ENCODE measurements at places on chromosomes 13 and 19.
A peak's percentile ranks its signal among the peaks of the same experiment; 100 is the strongest.

DNA sequence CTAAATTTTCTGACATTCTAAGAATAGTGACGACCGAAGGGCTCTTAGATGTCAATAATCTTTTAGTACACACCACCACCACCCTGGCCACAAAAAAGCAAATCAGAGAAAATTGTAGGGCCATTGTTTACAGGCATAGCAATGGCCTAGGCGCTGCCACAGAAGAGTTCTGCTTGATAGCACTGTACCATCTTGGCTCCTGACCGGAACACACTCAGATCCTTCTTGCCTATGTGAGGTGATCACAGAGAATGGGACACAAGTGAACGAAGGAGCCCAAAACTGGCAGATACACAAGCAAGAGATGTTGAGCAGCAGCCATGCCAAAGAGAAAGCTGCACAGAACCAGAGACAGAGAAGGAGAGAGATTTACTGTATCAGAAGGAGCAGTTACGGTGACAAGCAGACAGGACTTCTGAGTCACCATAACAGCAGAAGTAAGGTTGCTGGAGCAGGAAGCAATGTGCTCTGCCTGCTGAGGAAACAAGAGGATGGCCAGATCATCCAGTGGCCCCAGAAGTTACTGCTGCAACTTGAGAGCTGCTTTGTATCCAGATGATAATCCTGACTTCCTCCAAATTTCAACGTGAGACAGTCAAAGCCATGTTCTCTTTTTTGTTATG, 105.2 kb downstream of the SLITRK6 start:
- no peak for DNase-seq

DNA sequence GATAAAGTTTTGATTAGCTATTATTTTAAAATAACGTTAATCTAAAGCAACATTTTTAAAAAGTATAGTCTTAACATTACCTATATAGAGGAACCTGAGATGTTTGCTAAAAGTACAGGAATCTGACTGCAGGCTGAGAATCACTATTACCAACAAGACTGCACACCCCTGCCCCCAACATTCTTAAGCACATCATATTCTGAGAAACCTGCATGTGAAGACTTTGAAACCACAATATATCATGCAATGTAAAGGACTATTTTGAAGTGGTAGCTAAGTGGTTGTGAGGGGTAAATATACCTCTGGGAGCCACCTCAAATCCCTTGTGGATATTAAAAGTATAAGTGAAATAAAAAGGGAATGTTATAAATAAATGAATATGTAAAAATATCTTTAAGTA, 119.0 kb upstream of the KLF12 start:
- DNase-seq, result peak; percentile 19

GRCh38 chr19:4794971-4795370, 3.4 kb downstream of the FEM1A start:
- no peak for DNase-seq

DNA sequence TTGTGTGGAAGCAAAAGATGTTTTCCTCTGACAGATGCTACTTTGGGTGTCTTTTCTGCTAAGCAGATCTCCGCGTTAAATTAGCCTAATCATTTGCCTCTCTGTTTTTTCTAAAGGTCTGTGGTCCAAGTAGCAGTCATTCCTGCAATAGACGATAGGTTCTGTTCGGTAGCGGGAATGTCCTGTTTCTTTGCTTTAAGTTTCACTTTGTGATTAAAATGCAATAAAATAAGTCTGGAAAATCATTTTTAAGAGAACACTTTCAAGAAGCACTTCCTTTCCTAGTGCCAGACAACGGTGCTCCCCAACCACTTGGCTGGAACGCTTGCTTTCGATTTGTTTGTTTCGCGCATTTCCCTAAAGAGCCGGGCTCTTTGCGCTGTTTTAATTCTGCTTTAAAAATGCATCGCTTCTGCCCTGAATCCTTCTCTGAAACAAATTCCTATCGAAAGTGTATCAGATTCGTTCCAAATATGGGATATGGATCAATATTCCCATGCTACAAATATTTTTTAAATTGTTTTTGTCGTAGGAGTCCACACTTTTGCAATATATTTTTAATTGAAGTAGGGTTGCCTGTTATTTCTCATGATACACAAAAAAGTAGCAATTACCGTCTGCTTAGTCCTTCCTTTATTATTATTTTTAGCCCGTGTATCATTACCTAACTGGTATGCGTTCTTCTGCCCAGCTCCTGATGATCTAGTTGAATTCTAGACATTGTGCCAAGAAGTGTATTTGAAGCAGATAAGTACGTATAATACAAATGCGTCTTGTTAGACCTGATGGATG, 14.2 kb downstream of the ZIC2 start:
- no peak for DNase-seq

DNA sequence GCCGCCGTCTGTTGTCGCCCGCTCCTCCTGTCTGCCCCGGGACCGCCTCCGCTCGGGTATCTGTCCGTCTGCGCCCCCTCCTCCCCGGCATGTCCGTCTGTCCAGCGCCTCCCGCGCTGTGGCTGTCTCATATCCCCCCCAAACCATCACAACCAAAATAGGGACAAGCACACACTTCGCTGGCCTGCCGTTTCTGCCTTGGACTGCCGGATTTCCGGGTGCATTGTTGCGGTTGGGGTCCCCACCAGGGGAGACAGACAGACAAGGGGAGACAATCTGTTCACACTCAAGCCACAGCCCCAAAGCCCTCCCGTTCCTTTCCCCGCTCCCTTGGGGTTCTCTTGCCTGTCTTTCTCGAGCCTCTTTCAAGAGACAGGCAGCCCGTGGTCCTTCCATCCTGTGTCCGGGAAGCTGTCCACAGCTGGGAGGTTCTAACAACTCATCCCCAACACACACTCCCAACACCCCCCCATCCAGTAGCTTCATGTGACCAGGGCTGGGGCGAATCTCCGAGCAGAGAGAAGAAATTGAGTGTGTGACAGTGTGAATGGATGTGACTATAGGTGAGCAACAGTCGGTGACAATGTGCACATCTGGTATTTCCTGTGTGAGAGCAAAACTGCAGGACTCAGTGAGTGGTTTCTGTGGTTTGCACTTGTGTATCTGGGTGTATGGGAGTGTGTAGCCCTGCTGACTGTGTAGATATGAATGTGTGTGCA, 16.5 kb upstream of the FOSB start:
- DNase-seq, result peak; percentile 51

DNA sequence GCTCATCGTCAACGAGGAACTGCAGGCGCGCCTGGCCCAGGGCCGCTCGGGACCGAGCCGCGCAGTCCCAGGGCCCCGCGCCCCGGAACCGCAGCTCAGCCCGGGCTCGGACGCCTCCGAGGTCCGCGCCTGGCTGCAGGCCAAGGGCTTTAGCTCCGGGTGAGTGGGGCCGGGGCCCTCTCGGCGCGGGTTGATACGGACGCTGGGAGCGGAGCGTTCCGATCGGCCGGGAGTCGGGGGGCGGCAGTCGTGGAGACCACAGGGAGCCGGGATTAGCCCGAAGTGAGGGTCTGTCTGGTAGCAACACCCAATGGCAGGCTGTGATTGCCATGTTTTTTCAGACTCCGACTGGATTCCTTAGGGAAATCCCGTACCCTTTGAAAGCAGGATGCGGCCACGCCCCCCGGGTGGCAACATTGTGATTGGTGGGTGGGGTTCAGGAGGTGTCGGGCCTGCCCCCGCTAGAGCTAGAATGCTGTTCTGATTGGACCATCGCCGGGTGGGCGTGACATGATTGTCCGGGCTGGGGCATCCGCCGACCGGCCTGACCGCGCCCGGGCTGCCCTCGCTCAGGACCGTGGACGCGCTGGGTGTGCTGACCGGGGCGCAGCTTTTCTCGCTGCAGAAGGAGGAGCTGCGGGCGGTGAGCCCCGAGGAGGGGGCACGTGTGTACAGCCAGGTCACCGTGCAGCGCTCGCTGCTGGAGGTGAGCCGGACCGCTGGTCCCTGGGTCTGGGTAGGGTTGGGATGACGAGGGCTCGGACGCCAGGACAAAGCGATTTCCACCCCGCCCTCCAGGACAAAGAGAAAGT, 11.3 kb downstream of the EPS8L1 start:
- DNase-seq, result peak; percentile 59

- no peak for DNase-seq
Measured at GRCh38 chr13:39259371-39260140, 221.3 kb downstream of the NHLRC3 start.

GRCh38 chr19:27966390-27966816, 1246.5 kb downstream of the UQCRFS1 start:
- DNase-seq, result no peak

DNA sequence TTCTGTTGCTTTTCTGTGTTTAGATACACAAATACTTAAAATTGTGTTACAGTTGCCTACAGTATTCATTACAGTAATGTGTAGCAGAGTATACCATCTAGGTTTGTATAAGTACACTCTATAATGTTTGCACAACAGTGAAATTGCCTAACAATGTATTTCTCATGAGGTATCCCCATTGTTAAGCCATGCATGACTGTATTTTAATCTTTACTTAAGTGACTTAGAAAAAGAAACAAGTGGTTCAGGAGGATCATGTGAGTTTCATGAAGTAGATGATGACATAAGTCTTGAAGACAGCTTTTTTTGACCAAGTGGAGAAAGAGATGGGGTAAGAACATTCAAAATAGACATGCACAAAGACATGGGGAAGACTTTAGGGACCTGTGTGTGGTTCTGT, 8.4 kb upstream of the KCTD4 start:
- no peak for DNase-seq

- DNase-seq, result no peak
Measured at GRCh38 chr19:16259385-16260159, 61.9 kb downstream of the AP1M1 start.

- DNase-seq, result no peak
Measured at GRCh38 chr13:77565635-77566034, 30.1 kb downstream of the SCEL start.

DNA sequence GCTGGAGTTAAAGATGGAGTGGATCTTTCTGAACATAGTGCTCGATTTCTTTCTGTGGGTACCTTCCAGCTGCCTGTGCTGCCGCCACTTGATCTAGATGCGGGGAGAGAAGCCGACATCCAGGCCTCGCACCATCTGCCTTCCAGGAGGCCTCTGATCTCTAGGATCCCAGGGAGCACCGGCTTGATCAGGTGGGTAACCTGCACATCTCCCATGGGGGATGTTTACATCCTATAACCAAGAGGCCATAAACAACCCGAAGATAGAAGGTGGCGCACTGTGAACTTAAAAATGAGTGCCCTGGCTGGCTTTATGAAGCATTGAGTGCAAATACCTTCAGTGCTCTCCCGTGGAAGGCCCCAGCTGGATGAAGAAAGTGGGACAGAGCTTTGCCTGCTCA, at the start of gene C13orf42:
Gene C13orf42 (minus strand): TSS at position 101 of the 400 bp plus-strand sequence. CDS start 65 bp downstream, at position 36.
- no peak for DNase-seq

- DNase-seq, result no peak
Measured at GRCh38 chr13:99926014-99926731, 45.4 kb downstream of the ZIC5 start.

GRCh38 chr13:32446773-32447465, 19.0 kb upstream of the N4BP2L1 start:
- no peak for DNase-seq

- peak; percentile 27 for DNase-seq
Measured at GRCh38 chr13:21625366-21625765, 21.4 kb upstream of the MICU2 start.

GRCh38 chr13:100212904-100213553, 124.1 kb downstream of the PCCA start:
- no peak for DNase-seq

DNA sequence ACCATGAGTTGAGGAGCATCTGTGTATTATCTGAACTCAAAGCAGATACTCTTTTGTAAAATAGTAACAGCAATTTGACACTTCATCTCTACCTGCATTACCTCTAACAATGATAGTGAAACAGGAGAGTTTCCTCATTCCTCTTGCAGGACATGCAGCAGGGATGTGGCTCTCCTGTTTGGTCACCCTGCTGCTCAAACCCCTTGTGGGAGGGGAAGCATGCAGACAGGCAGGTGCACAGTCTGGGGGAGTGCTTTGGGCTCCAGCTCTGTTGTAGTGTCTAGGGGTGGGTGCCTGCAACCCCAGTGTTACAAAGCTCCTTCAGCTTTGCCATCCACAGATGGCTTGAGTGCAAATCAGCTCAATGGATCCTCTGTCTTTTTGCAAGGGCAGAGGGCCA, 827.6 kb downstream of the DACH1 start:
- DNase-seq, result no peak

DNA sequence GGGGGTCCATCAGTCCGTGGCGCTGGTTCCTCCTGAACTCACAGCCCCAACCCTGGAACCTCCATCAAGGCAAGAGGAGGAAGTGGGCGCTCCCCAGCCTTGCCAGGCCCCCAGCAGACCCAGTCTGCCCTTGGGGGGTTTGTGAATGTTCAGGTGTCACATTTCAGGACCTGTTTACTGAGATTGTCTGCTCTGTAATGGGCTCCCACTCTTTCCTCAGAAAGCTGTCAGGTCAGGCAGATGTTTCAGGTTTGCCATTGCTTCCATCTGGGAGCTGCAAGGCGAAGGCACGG, 29.4 kb downstream of the TSSK6 start:
- no peak for DNase-seq

DNA sequence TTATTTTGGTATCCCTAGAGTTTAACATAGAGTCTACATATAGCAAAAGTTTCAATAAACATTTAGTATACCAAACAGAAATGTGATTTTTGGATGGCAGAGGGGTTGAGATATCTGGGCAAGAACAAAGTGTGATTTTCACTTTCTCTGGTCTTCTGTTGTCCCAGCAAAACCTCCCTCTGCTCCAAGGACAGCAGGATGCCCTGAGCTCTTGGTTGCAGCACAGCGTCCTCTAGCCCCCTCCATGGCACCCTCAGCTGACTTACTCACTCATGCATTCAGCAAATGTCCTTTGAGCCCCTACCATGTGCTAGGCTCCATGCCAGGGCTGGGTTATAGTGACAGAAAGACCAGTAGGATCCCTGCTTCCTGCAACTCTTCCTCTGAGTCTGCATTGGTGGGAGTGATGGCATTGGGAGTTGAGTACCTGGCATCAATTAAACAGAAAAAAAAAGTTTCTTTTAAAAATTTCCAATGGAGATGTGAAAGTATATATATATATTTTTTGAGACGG, 104.8 kb upstream of the UBL3 start:
- no peak for DNase-seq

GRCh38 chr19:2303211-2303798, 4.6 kb downstream of the LINGO3 start:
- DNase-seq, result no peak

DNA sequence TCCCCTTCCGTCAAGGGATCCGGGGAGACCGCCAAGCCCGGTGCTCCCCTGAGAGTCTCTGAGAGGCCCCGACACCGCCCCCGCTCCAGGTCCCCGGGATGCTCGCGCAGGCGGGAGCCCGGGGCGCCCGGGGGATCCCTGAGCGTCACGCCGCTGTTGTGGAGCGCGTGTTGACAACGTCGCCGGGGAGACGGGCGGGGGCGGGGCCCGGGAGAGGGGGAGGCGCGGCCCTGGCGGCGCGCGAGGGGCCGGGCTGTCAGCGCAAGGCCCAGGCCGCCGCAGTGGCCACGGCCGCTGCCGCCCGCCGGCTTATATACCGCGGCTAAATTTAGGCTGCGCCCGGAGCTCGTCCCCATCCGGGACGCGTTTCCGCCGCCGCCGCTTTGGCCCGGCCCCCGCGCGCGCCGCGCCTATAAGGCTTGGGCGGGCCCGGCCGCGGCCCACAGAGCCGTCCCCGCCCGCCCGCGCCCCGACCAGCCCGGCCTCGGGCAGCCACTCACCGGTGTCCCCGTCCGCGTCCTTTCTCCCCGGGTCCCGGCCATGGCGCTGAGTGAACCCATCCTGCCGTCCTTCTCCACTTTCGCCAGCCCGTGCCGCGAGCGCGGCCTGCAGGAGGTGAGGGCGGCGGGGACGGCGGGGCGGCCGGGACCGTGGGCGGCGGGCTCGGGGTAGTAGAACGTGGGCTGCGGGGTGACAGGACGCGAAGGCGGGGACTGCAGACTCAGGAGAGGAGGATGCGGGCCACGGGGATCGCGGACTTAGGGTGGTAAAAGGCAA, at the start of gene KLF2:
Gene KLF2 (plus strand): TSS at position 443 of the 777 bp plus-strand sequence. CDS start 98 bp downstream, at position 541.
- peak; percentile 92 for DNase-seq
